IPS-NIHi11 (cell line): ENCODE measurements at places on chromosomes 1 and 21.

DNA sequence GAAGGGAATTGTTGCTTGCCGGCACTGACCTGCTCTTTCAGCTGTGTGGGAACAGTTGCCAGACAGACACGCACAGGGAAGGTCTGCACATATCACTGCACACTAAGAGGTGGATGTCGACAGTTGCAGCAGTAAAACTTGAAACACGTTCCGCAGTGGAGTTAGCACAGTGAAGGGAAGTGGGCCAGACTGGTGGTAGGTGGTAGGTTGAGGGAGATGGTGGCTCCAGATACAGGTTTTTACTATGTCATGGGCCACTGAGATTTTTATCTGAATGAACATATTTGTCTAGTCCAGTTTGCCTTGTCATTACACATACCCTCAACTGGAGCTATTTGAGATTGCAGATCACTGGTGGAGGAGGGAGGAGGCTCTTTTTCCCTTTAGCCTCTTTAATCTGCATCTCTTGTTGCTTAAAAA lies 13.5 kb downstream of the MRPS6 start:
- no peak for DNase-seq

GRCh38 chr1:228972576-228972975 lies 237.3 kb downstream of the RHOU start:
- DNase-seq: no peak

- DNase-seq: no peak
Measured at GRCh38 chr1:84884671-84885389, 8.2 kb downstream of the LPAR3 start.

DNA sequence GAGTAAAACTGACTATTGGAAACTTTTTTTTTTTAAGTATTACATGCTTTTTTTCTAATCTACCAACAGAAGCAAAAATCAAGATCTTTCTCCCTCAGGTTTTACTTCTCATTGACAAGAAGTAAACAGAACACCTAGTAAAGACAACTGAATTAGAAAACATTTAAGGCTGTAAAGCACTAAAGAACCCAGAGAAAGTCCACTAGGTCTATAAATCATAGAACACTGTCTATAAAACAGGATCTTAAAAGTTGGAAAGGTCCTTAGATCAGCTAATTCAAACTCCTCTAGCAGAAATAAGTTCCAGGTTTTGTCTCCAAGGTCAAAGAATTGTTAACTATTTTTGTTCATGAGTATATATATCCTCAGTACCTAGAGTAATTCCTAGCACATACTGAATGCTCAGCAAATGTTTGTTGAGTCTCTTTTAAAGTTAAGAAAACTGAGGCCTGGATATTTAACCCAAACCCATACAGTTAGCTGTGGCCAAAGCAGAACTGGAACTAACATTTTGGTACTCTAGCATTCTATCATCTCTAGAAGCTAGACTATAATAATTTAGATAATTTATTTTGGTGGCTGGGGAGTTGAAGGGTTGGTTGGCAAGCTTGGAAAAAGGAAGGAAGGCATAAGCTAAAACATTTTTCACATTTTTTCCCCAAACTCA lies 3.0 kb downstream of the EPS15 start:
- DNase-seq: no peak

- DNase-seq: no peak
Measured at GRCh38 chr1:45033356-45033755, 21.3 kb downstream of the UROD start.

GRCh38 chr21:45834821-45835293 lies 146.7 kb upstream of the COL6A1 start:
- peak; percentile 62 for DNase-seq
